ENCODE measurements at places on chromosomes 16 and 17.
A peak's percentile ranks its signal among the peaks of the same experiment; 100 is the strongest.

- DNase-seq: no peak
These were observed 216.0 kb downstream of the PMP22 start for GRCh38 chr17:15048933-15049794.

- no peak for DNase-seq
These were observed 62.4 kb downstream of the STH start for GRCh38 chr17:46061435-46061834.

DNA sequence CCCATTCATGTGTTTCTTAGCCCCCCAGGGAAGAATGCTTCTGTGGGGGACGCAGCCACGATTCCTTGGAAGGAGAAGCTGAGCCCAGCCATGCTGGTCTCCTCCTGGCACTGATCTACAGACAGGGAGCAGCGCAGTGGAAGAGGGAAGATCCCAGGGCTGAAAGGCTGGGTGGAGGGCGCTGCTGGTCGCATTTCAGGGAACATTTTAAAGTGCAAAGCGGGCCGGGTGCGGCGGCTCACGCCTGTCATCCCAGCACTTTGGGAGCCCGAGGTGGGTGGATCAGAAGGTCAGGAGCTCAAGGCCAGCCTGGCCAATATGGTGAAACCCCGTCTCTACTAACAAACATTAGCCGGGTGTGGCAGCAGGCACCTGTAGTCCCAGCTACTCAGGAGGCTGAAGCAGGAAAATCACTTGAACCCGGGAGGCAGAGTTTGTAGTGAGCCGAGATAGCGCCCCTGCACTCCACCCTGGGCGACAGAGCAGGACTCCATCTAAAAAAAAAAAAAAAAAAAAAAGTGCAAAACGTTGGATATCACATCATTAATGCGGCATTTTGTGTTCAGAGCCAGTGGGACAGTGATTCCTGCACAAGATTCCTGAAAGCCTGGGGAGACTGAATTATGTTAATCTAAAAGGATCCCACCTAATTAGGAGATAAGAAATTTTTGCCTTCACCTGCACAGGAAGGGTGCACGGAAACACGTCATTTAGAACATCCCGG lies 558 bp upstream of the CHMP6 start:
- DNase-seq: no peak

DNA sequence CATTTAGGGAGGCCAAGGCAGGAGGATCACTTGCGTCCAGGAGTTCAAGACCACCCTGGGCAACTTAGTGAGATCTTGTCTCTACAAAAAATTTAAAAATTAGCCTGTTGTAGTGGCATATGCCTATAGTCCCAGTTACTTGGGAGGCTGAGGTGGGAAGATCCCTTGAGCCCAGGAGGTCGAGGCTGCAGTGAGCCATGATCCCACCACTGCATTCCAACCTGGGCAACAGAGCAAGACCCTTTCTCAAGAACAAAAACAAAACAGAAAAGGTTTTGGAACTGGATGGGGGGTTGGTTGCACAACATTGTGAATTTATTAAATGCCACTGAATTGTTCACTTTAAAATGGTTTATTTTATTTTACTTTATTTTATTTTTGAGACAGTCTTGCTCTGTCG lies 21.2 kb downstream of the PLXDC1 start:
- no peak for DNase-seq

GRCh38 chr16:75593308-75593707 lies 27.1 kb downstream of the GABARAPL2 start:
- no peak for DNase-seq

- no peak for DNase-seq
These were observed 1.7 kb upstream of the STAT3 start for GRCh38 chr17:42389899-42390298.

- DNase-seq: no peak
These were observed 14.7 kb upstream of the MPRIP start for GRCh38 chr17:17027442-17028058.

DNA sequence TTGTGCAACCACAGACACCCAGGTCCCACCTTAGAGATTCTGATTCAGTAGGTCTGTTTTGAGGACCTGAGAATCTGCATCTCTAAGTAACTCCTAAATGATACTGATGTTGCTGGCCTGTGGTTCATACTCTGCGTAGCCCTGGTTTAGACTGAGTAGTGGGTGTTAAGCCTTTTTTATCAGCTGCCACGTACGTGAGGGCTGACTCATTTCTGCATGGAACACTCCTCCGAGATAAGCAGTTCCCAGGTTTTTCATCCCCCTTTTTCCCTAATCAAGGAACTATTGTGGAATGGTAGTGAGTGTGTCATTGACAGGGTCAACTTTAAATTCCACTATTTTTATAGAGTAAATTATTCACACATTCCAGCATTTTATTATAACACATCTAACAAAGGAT lies 26.1 kb downstream of the CDRT4 start:
- no peak for DNase-seq

DNA sequence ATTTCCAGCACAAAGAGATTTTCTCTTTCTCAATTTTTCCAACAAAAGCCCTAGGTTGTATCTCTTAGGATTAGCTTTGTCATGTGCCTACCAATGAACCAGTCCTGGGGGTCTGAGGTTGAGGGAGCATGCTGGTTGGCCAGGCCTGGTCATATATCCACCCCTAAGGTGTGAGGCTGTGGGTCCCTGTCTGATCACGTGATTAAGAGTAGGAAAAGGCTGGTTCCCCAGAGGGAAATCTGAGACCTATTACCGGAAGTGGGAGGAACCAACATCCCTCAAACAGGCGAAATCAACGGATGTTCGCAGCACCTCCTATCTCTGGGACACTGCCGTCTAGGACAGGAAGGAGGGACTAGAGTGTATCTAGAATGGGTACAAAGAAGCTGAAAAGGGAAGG lies 185.7 kb upstream of the IRX5 start:
- DNase-seq: no peak

- DNase-seq: no peak
These were observed 777 bp upstream of the MOSMO start for GRCh38 chr16:22007159-22007508.

GRCh38 chr16:875182-876040 lies 74.9 kb upstream of the GNG13 start:
- DNase-seq: no peak

DNA sequence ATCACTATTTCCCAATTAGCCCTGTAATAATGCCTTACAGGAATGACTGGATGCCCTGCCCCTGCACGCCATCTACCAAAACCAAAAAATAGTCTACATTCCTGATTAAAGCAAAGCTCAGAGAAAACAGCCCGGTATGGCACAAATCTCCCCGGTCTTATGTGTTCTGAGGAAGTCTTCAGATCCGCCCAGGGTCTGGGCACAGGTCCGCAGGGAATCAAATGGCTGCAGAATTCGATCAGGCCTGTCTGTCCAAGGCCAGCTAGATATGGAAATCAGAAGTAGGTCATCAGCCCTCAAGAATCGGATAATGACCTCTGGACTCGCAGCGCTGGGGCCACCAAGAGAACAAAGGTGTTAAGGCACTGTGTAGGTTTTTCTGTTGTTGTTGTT lies 171.0 kb downstream of the ZFHX3 start:
- no peak for DNase-seq

GRCh38 chr17:55432358-55433028 lies 10.9 kb upstream of the MMD start:
- no peak for DNase-seq

DNA sequence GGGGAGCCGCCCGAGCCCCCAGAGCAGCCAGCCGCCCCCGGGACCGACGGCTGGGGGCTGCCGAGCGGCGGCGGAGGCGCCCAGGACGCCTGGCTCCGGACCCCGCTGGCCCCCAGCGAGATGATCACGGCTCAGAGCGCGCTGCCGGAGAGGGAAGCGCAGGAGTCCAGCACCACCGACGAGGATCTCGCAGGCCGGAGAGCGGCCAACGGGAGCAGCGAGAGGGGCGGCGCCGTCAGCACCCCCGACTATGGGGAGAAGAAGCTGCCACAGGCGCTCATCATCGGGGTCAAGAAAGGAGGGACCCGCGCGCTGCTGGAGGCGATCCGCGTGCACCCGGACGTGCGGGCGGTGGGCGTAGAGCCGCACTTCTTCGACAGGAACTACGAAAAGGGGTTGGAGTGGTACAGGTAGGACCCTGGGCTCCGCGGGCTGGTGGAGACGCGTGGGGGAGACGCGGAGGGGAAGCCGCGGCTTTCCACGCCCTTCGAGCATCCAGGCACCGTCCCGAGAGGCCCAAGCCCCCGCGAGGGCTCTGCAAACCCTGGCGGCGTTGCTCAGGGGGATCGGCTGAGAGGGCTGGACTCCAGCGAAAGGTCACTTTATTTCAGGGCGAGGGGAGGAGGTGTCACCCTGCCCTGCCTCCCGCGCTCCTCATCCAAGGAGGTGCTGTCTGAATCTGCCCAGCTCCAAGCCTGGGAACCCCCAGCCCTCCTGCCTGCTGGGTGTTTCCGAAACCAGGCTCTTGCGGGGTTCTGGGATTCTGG lies 1.2 kb downstream of the HS3ST4 start:
- no peak for DNase-seq

GRCh38 chr17:4014148-4014927 lies 50.1 kb upstream of the ATP2A3 start:
- no peak for DNase-seq

- DNase-seq: peak; percentile 16
These were observed 6.2 kb upstream of the MYOCD start for GRCh38 chr17:12659500-12659899.

- DNase-seq: no peak
These were observed 32.5 kb upstream of the ENDOV start for GRCh38 chr17:80382446-80382845.

DNA sequence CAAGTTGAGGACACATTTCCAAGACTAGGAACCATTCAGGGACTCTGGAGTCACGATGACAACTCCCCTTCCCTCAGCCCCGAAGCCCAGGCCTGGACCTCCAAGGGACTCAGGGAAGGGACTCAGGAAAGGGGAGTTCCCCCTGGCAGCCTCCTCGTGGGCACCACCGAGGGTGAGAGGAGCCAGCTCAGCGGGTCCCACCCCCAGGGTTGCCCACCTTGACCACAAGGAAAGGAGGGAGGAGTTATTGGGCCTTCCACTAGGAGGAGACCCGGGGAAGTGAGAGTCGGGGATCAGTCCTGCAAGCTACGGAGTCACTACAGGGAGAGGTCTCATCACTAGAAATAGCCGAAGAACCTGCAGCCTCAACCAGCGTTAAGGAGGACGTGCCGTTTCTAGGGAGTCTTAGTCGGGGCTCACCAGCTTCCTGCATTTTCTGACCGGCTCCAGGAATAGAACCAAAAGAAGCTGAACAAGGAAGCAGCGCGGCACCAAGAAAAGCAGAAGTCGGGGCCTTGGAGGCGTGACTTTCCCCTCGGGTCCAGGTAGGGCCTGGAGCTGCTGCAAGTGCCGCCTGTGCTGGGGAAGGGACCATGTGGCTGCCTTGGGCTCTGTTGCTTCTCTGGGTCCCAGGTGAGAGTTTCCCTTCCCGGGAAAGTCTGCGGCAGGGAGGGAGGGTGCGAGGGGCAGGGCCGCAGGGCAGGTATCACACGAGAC lies at the start of gene CD300A:
Gene CD300A, plus strand, starts transcription at position 524 of the 717 bp plus-strand sequence. Its CDS starts 70 bp downstream, at position 594.
- DNase-seq: no peak

DNA sequence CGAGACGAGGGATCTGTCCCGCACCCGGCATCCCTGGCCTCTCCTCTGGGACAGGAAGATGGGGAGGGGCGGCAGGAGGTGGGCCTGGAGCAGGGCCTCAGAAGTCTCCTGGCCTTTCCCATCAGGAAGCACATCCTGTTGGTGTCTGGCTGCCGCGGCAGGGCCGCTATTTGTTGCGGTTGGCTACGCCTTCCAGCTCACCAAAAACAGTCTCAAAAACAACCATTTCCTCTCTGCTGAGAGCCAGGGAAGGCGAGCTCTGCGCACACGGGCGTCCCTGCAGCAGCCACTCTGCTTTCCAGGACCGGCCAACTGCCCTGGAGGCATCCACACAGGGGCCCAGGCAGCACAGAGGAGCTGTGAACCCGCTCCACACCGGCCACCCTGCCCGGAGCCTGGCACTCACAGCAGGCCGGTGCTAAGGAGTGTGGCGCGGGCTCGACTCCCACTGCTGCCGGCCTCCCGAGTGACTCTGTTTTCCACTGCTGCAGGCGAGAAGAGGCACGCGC lies at the start of gene TMEM204:
Gene TMEM204, plus strand, starts transcription at position 224 of the 509 bp plus-strand sequence. CDS start 610 bp downstream, outside the sequence.
- no peak for DNase-seq

- no peak for DNase-seq
These were observed 31.5 kb downstream of the TADA2A start for GRCh38 chr17:37438141-37438540.

DNA sequence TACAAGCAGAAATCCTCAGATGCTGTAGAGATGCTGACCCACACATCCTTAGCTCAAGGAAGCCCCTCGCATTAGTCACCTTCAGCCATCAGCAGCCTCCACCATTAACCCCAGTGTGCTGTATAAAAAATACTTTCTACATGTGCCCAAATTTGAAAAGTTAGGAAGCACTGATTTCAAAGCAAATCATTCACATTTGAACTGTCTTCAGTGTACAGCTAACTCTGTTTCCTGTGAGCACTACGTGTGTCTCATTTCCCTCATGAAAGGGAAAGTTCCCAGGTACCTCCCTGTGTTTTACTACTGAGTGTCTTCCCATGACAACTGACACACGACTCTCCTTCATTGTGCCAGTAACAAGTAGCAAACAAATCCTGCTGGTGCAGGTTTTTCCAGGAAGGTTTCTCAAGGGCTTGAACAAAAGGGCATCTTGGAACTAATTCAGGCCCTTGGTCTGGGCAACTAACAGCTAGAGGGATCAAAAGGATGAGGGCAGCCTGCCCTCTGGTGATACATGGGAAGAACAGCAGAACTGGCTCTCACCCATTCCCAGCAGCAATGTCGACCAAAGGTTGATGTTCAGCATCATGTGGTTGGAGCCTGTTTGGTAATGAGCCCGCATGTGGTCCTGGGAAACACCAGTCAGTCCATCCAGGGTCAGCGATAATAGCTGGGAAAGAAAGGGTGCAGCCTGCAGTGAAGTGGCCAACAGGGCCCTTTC lies 4.0 kb downstream of the SLC35B1 start:
- DNase-seq: peak; percentile 46

DNA sequence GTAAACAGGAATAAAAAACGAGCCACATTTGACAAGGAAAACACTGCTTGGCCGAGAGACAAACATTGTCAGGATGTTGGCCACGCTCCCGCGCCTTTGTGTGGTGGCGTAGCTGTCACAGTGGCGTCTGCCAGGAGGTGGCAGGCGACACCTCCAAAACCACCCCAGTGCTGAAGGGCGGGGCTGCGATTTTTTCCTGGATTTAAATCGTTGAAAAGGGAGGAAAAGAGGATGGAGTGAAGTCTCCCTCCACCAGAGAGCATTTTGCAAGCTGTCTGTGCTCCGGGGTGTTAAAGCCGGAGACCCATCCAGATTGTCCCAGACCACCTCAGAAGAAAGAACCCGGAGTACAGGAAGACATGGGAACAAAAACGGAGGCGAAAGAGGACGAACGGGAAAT lies 12.7 kb downstream of the MRM3 start:
- DNase-seq: no peak

GRCh38 chr17:17691468-17692263 lies 10.4 kb downstream of the RAI1 start:
- DNase-seq: no peak

- DNase-seq: no peak
These were observed 353.1 kb downstream of the FOXL1 start for GRCh38 chr16:86931410-86931941.

GRCh38 chr17:28947639-28948038 lies 3.7 kb downstream of the PHF12 start:
- no peak for DNase-seq

DNA sequence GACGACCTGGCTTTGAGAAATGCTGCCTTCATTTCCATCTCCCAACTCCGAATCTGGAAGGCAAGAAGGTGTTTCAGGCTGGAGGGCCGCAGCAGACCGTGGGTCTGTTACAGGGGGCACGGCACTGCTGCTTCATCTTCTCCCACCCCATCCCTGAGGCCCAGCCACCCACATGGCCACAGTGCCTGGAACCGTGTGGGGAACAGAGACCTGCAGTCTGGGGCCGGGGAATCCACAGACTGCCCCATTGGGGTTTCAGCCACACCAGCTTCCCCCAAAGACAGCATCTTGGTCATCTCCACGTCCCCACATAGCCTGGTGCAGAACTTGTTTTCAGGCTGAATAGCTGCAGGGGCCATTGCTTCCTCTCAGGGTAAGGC lies 74.2 kb downstream of the MRC2 start:
- DNase-seq: no peak
